WERI-Rb-1 (cell line): ENCODE measurements at places on chromosomes 13 and 19.

GRCh38 chr19:5354403-5354802 is 13.8 kb upstream of the PTPRS start:
- peak; percentile 49 for DNase-seq

DNA sequence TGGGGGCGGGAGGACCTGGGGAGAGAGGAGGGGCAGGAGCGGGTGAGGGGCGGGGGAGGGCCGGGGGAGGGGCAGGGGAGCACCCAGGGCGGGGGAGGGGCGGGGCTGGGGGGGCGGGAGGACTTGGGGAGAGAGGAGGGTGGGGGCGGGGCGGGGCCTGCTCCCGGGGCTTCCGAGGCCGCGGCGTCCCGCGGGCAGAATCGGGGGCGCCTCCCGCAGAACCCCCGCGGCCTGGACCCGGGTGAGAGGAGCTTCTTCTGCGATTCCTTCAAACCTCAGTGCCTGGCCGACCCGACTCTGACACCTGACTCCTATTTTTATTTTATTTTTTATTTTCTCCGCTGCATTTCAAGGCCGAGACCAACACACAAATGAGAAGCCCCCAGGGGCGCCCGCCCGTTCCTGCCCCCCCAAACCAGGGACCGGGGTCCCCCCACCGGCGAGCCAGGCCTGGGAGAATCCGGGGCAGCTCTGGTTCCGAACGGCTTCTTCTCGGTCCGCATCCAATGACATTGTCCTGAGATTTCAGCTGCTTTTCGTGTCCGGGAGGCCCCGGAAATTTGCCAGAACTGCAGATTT is 470 bp upstream of the GRTP1 start:
- DNase-seq = peak; percentile 40

- peak; percentile 38 for DNase-seq
Observed at GRCh38 chr19:18157465-18158063, 4.6 kb downstream of the PIK3R2 start.

DNA sequence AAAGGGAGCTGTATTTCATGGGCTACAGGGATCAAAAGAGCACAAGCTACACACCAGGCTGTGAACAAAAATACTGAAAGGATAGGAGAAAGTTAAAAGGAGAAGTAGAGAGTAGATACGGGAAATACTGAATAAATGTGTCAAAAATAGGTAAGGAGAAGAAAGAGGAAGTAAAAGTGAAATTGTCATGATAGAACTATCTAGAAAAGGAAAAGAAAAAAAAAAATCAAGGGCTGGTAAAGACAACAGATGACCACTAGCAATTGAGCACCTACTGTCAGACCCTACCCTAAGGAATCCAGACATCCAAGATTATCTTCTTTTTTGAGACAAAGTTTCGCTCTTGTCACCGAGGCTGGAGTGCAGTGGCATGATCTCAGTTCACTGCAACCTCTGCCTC is 4.8 kb downstream of the RUBCNL start:
- DNase-seq = no peak

DNA sequence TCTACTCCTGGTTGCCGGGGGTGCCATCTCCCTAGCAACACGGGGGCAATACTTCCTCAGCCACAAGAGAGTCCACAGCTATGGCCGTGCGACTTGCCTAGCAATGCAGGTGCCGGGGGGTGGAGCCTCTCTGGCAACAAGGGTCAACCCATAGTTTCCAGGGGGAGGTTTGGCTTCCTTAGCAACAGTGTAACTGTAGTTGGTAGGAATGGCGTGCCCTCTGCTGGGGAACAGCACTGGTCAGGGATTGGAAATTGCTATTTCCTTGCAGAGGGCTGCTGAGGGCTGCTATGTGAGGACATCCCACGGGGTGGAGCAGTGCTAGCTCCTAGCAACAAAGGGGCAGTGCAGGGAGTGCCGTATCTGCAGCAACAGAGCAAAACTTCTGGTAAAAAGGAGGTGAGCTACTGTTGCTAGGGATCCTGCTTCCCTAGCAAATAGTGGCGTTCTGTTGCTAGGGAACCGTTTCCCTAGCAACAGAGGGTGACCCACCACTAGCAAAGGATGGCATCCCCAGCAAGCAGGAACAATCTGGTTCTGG is 7.0 kb upstream of the TMC4 start:
- DNase-seq = no peak

GRCh38 chr13:93522501-93522900 is 295.9 kb downstream of the GPC6 start:
- DNase-seq = no peak

DNA sequence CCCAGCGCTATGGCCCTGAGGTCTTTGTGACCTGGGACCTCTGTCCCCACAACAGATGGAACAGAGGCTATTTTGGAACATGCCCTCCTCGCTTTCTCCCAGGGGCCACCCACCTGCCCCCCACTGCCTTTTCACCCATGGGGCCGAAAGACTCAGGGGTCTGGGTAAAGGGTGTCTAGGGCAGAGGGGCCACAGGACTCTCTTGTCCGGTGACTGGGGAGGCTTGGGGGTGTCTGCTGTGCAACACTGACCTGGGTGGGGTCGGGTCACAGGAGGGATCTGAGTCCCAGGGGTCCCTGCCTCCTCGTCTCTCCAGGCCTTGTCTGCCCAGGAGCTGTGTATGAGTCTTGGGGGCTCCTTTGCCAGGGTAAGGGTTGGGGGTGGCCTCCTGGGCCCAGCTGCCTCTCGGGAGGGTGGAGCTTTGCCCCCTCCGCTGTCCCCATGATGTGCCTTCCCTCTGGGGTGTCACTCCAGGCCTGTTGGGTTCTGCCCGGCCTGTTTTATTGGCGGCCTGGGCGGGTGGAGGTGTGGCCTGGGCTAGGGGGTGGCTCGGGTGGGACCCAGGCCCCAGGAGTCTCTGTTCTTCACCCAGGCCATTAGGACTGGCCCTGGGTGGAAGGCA is 2.1 kb downstream of the ARID3A start:
- DNase-seq = no peak

GRCh38 chr13:79459906-79460305 is 21.0 kb upstream of the NDFIP2 start:
- no peak for DNase-seq
